ENCODE measurements at places on chromosomes 1 and 21.

- DNase-seq, result no peak
Measured at GRCh38 chr21:39048064-39048463, 135.2 kb downstream of the PSMG1 start.

- no peak for DNase-seq
Measured at GRCh38 chr1:205191622-205192021, 19.9 kb downstream of the DSTYK start.

- DNase-seq, result peak; percentile 64
Measured at GRCh38 chr21:34522284-34522683, 10.3 kb upstream of the KCNE1 start.

DNA sequence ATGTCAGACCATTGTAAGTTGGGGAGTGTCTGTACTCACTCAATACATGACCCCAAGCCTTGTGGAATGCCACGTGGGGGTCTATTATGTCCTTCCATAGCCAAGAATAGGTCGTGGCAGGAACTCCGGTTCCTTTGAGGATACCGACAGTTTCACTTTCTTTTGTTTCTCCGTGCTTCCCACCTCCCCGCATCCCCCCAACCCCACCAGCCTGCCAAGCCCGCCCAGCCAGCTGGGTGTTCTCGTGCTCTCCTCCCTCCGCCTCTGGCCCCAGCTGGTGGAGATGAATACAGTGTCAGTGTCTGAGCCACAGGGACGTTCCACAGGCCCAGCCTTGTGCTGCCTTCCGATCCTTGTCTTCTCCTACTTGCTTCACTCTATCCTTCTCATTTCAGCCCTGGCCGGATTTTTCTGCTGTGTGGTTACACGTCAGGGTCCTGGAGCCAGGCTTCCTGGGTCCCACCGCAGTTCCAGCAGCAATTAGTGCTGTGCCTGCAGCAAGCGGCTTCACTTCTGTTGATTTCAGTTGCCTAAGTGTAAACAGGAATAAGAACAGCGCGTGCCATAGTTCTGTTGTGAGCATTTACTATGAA, 4.1 kb upstream of the AGTRAP start:
- DNase-seq, result peak; percentile 81

DNA sequence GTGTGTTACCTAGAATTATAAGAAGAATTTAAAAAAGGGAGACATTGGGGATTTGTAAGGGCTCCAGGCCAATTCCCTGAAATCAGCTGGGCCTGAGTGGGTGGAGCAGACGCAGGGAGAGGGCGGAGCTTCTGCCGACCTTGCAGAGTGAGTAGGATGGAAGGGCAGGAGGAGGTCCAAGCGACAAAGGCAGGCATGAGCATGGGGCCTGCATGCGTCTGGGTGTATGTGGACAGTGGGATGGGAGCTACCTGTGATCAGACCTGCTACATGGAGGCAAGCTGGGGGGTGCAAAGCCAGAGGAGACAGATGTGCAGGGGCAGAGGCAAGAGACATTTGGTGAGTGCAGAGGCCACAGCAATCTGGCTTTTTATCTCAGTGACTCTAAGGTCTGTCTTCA, 105.3 kb upstream of the OLIG2 start:
- no peak for DNase-seq

- no peak for DNase-seq
Measured at GRCh38 chr1:213993929-213994328, 6.2 kb downstream of the PROX1 start.

GRCh38 chr1:31788825-31789256, 24.7 kb upstream of the ADGRB2 start:
- DNase-seq, result peak; percentile 52

DNA sequence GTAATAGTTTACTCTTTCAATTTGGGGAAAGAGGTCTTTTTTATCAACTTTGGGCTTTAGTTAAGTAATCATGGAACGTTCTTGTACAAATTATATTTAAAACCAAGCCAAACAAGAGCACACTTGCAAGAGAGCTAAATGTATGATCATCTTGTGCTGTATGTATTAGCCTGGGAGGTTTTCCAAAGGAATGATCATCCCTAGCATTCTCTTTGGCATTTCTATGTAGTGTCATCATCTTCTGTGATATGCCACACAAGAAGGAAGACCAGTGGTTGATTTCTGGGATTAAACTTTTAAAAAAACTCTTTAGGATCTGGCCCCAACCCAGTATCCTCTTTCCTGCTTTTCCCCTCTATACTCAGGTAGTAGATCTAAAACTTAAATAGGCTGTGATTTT, 38.4 kb upstream of the KCNQ4 start:
- DNase-seq, result no peak

DNA sequence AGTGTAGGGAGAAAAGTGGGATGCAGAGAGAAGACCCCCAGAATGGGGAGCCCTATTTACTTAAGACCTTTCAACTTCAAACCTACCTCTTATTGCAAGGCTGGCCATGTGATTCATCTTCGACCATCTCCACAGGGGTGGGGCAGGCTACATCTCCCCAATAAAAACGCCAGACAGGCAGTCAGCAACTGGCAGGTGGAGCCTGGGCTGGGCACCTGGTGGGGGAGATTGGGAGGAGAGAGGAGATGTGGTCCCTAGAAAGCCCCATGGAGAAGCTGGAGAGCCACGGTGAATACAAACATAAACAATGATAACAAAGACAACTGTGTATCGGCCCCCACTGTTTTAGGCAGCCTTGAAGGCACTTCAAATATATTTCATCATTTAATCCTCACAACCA, 336.7 kb upstream of the PROX1 start:
- DNase-seq, result no peak

DNA sequence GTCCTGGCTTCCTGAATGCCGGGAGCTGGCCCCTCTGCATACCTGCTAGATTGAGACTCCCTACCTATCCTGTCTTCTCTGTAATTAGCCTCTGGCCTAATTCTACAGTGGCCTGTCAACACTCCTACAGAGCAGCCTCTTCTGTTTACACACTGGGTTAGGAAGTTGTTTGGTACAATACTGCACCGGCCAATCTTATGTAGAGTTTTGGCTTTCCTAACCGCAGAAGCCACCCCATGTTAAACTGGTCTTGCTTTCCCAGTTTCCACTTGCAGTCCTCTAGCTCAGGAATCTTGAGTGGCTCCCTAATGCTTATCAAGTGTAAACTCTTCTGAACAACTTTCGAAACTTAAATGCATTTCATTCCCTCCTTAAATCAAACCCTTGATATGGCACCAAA, 42.8 kb downstream of the DPH5 start:
- DNase-seq, result no peak

- no peak for DNase-seq
Measured at GRCh38 chr1:183910845-183911244, 105.9 kb downstream of the RGL1 start.

DNA sequence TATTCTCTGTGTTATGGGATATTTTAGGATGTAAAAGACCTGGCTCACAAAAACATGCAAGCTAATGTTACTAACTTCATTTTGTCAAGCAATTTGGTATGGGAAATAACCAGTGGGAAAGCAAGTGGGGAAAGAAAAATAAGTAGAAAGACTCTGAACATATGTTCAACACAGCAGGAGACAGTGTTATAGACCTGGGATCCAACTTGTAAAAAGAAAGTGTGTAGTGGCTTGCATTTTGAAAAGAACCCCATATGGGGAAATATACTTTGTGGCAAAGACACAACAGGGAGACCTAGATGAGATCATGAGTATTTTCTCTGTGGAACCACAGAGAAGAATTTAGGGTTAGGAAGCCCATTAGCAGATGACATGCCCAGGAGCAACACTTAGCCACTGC, 212.7 kb upstream of the NRIP1 start:
- no peak for DNase-seq

DNA sequence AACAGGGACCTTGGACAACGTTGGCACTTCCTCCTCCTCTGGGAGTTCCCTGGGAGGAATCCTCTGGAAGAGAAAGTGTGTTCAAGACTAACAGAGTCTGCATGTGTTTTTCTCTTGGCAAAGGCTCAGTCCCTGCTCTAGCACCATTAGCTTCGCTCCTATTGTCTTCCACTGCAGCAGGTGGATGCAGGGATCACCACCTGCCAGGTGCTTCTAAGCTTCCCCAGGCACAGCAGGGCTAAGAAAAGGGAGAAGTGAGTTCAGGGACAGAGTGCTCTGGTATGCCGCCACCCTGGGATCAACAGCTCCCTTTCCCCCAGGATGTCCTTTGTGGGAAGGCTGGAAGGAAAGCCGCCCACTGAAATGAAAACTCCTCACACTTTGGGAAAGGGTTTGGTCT, 43.9 kb upstream of the IL20 start:
- no peak for DNase-seq

DNA sequence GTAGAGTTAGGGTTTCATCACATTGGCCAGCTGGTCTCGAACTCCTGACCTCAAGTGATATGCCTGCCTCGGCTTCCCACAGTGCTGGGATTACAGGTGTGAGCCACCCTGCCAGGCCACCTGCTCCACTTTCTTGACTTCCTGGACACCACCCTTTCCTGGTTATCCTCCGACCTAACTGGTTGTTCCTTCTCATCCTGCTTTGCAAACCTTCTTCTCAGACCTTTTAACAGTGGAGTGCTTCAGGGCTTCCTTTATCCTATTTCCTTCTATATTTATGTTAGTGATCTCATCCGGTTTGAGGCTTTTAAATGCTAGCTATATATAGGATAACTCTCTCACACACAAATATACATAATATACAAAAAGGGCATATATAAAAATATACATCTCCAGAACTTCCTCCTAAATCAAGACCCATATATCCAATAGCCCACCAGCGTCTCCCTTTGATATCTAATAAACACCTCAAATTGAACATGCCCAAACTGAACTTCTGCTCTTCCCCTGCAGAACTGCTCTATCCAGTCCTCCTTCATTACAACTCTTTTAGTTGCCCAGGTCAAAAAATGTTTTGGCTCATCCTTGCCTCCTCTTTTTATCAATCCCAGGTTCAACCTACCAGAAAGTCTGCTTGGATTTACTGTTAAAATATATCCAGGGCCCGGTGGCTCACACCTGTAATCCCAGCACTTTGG, 19.5 kb upstream of the UQCRHL start:
- no peak for DNase-seq

- DNase-seq, result peak; percentile 69
Measured at GRCh38 chr1:73593804-73594203, 604.2 kb downstream of the LRRIQ3 start.

DNA sequence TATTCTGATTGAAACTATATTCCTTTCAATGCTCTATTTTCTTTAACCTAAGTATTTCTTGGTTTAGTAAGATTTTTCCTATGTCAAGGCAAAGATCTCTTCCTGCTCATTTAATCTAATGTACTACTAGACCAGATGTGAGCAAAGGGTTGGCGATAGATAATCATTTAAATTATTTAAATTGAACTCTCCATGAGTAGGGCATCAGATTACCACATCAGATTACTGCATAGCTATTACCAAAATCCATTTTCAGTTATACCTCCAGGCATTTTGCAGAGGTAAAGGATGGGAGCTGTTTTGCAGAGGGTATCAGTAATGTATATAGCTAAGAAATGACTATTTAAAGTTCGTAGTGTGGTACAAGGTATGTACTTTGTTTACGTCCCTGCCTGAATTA, 607.9 kb downstream of the PTPRC start:
- DNase-seq, result no peak

- DNase-seq, result no peak
Measured at GRCh38 chr1:8701794-8702471, 115.5 kb downstream of the RERE start.

- no peak for DNase-seq
Measured at GRCh38 chr1:153750026-153750995, 22.5 kb downstream of the INTS3 start.

DNA sequence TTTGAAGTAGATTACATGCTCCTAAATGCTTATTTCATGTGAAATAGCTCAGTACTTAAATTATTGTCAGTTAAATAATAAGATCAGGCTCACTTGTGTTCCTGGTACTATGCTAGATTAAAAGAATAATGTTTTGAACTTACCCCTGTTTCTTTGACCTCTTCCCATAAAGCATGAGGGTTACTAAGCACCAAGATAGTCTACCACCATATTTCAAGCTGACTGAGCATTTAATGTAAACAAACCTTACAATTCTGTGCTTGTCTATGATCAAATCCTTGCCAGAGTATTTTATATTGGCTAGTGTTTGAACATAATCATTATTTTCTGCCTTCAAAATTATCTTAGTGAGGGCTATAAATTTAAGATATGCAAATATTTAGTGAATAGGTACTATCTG, 98.1 kb downstream of the LHX9 start:
- DNase-seq, result no peak

DNA sequence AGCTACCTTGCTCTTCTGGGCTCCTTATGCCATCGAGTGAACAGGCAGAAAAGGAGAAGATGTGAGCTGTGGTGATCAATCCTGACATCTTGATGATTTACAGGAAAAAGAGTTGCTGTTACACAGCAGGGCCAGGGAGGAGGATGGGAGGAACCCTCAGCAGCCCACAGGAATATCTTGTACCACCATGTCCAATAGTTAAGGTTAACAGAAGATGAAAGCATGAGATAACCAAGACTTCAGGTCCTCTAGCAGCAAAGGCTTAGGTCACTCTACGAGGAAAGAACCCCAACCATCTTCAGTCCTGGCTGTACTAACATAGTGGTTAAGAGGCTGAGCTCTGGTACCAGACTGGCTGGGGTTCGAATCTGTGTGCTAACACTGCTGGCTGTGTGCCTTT, 12.1 kb upstream of the SELENBP1 start:
- DNase-seq, result no peak

DNA sequence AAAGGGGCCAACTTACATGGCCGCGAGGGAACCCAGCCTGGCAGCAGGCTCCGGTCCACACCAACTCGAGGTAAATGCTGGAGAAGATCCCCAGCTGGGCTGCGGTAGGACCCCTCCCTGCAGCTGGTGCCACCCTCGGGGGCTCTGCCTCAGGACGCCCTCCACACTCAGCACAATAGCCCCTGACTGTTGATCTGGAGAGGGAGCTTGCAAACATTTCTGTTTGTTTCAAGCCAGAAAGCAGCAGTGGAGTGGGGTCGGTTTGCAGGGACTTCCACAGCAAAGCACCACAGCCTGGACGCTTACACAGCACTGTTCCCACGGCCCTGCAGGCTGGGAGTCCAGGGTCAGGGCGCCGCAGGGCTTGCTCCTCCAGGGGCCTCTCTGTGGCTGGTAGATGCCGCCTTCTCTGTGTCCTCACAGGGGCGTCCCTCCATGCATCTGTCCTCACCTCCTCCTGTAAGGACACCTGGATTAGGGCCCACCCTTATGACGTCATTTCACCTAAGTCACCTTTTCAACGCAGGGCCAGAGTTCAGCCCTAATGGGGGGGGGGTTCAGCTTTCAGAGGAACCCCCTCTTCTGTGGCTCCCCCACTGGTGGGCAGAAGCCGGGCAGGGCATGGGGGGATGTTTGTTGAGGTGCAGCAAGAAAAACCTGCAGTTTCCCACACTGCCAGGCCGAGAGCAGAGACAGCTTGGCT, 24.1 kb upstream of the TTC34 start:
- DNase-seq, result no peak

- no peak for DNase-seq
Measured at GRCh38 chr1:210917560-210918169, 216.3 kb downstream of the KCNH1 start.

- no peak for DNase-seq
Measured at GRCh38 chr1:33228935-33229487, 27.3 kb upstream of the ZNF362 start.

GRCh38 chr21:16965424-16965823, 547.4 kb upstream of the CXADR start:
- no peak for DNase-seq

- no peak for DNase-seq
Measured at GRCh38 chr1:39404876-39405275, 86.6 kb upstream of the BMP8A start.
